Cerebellum (tissue), 4 donors: ENCODE measurements at places on chromosomes 5 and 9. TPM values are rescaled to one million over a fixed set of nuclear protein-coding genes. Genes with fewer than 3 reads are reported as not detected.
A peak's percentile ranks its signal among the peaks of the same experiment; 100 is the strongest.

GRCh38 chr5:135632798-135633197 lies 54.0 kb upstream of the CXCL14 start:
- DNase-seq: no peak

OSMR gene
- 6.8 TPM for total RNA-seq

GRCh38 chr9:20941174-20941690 lies 90.2 kb downstream of the HACD4 start:
- peak; percentile 65 for DNase-seq

GRCh38 chr5:141483902-141484301 lies 928 bp upstream of the PCDHGC4 start:
- DNase-seq: no peak

DNA sequence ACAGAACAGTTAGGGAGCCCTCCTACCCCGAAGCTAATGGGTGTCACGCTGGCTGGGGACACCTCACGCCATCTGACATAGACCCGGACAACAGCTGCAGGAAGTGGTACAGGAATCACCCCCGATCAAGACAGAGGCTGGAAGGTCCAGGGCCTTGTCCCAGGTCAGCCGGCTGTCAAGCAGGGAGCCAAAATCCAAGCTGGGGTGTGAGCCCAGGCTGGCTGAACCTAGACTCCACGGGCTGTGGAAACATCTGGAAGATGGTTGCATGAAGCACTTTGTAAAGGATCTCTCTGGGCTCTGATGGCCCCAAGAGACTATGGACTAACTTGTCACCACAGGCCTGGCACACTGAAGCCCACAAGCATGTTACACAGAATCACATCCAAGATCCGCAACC lies 68.9 kb upstream of the STXBP1 start:
- DNase-seq: no peak

ARL14EPL gene
- not detected for total RNA-seq
